NCI-H1092 treated with DMSO at 0.1 percent for 48 hours (cell line): ENCODE measurements at places on chromosomes 1 and 21.

DNA sequence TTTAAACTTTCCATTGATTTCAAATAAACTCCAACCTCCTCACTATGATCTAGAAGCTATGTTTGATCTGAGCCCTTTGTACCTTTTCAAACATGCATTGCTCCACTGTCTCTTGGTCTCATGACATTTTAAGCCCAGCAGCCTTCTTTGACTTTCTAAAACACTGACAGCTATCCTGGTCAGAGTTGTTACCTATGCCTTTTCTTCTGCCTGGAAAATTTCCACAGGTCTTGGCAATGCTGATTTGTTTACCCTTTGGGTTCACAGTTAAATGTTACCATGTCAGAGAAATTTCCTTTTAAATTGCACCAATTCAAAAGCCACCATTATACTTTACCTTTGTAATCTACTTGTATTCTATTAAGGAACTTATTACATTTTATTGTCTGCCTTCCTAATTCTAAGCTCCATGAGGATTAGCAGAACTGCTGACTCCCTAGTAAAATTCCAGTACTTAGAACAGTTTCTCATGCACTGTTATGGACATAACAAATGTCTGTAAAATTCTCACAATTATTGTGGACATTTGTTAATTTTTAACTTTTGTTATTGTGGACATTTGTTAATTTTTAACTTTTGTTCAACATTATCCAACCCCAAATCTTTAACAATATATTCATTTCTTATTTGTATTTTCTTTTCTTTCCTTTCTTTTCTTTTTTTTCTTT, 1064.4 kb downstream of the NCAM2 start:
- DNase-seq = no peak

DNA sequence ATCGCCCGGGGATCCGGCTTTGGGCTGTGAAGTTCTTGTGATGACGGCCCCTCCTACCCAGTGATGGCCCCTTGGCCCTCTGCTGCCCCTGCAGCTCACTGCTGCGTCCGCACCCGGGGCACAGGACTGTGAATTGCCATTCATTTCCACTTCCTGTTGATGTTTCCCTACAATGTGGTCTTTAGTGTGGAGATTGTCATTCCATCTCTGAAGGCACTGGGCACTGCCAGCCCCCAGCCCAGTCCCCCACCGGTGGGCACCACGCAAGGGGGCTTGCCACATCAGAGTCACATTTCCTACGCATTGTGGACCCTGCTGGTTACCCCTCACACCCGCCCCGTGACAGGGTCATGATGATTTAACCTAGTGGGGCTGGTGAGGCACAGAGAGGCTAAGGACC, 2.5 kb upstream of the MX2 start:
- DNase-seq = no peak

GRCh38 chr21:46411236-46411635, 47.5 kb upstream of the DIP2A start:
- DNase-seq = no peak

DNA sequence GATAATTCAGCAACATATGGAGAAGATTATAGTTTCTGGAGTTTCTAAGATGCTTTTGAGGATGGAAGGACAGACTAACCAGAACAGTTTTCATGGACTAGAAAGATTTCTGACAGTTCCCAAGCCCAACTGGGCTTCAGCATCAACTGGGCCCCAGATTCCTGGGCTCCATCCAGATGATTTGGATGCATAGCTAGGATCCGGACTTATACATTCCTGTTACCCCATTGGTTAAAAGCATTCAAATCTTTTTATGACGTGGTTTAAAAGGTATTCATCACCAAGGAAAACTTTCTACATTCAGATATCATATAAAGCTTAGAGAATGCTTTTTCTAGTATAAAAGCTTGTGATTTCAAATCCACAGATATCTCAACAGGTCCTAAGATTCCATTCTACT, 29.7 kb downstream of the TSHB start:
- no peak for DNase-seq

- no peak for DNase-seq
Observed at GRCh38 chr1:117104986-117105385, 16.6 kb downstream of the TRIM45 start.

- DNase-seq = no peak
Observed at GRCh38 chr1:203422116-203422515, 53.5 kb upstream of the PRELP start.

DNA sequence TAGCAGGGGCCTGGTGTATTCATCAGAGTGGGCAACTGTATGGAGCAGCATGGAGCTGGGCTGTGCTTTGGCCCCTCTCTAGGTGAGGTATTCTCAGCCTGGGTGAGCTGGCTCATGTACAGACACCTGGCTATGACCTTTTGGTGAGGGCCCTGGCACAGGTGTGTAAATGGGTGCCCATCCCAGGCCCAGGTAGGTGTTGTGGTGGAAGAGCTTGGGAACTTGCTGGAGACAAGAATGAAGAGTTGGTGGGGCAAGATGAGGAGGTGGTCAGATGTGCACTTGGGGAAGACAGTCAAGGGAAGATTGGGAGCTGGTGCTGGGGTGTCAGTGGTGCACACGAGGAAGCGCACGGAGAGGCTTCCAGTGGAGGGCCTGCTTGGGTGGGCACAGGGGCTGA, 95.5 kb downstream of the TRIM11 start:
- no peak for DNase-seq

- peak; percentile 46 for DNase-seq
Observed at GRCh38 chr1:247373721-247374141, 42.1 kb upstream of the ZNF496 start.

GRCh38 chr1:221558396-221558795, 183.5 kb downstream of the DUSP10 start:
- no peak for DNase-seq

- no peak for DNase-seq
Observed at GRCh38 chr1:243623841-243624240, 226.2 kb downstream of the AKT3 start.
